ENCODE measurements at places on chromosomes 5 and 9.
A peak's percentile ranks its signal among the peaks of the same experiment; 100 is the strongest.

GRCh38 chr5:151202381-151203139, 21.3 kb downstream of the CCDC69 start:
- no peak overlapping the region for H3K4me3 ChIP-seq
- no peak for DNase-seq
- no peaks in the 10 kb centered on the region for H3K27me3 ChIP-seq
- no peaks in the 10 kb centered on the region for H3K4me1 ChIP-seq
- no peak overlapping the region for H3K27ac ChIP-seq

GRCh38 chr9:7910426-7911020, 110.9 kb upstream of the DMAC1 start:
- no peaks in the 10 kb centered on the region for H3K36me3 ChIP-seq
- no peaks in the 10 kb centered on the region for H3K27me3 ChIP-seq
- no peaks in the 10 kb centered on the region for H3K4me1 ChIP-seq
- peak; percentile 11 for DNase-seq
- no peak overlapping the region for H3K4me3 ChIP-seq

DNA sequence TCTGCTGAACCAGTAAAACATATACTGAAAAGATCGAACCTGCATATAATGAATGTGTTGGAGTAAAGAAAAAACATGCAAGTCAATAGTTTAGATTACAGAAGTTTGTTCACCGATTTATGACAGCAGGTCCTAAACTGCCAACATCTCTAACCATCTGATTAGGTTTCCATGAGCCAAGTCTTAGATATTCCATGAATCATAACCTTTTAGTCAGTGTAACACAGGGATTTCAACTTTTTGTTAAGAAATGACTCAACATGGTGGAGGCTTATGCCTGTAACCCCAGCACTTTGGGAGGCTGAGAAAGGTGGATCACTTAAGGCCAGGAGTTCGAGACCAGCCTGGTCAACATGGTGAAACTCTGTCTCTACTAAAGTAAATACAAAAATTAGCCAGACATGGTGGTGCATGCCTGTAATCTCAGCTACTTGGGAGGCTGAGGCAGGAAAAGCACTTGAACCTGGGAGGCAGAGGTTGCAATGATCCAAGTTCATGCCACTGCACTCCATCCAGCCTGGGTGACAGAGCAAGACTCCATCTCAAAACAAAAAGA, 38.7 kb downstream of the APC start:
- H3K27ac ChIP-seq, result no peak overlapping the region
- DNase-seq, result no peak
- no peak overlapping the region for H3K4me3 ChIP-seq
- peaks cover 2% of the 10 kb centered on the region for H3K36me3 ChIP-seq
- no peaks in the 10 kb centered on the region for H3K27me3 ChIP-seq
- H3K4me1 ChIP-seq, result peaks cover 7% of the 10 kb centered on the region

- DNase-seq, result no peak
- no peak overlapping the region for H3K4me3 ChIP-seq
- H3K4me1 ChIP-seq, result peaks cover 15% of the 10 kb centered on the region
- no peaks in the 10 kb centered on the region for H3K27me3 ChIP-seq
- no peaks in the 10 kb centered on the region for H3K36me3 ChIP-seq
Observed at GRCh38 chr5:60668686-60669304, 31.2 kb downstream of the DEPDC1B start.

GRCh38 chr9:20015427-20015931, 226.6 kb upstream of the SLC24A2 start:
- no peak overlapping the region for H3K27ac ChIP-seq
- no peaks in the 10 kb centered on the region for H3K4me1 ChIP-seq
- H3K36me3 ChIP-seq, result no peaks in the 10 kb centered on the region

GRCh38 chr9:94912700-94913249, 186.3 kb downstream of the AOPEP start:
- H3K4me1 ChIP-seq, result peaks cover 16% of the 10 kb centered on the region
- H3K4me3 ChIP-seq, result no peak overlapping the region
- no peaks in the 10 kb centered on the region for H3K36me3 ChIP-seq
- no peak for DNase-seq

DNA sequence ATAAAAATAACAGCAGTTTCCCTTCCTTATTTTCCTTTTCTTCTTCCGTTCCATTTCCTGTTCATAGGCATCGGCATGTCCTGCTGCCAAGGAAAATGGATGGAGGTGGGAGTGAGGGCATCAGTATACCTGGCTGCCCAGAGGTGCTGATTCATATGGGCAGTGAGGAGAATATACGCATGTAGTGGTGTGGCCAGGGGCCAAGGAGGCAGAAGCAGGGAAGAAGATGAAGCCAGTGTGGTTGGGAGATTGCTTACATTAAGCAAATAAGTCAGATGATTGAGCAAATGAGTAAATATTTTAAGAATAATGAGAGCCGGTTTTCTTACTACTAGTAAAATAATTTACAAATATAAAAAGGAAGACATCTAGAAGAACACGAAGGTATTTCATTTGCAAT, 344.9 kb upstream of the PAPPA start:
- no peaks in the 10 kb centered on the region for H3K36me3 ChIP-seq
- DNase-seq, result no peak
- no peaks in the 10 kb centered on the region for H3K27me3 ChIP-seq
- H3K4me1 ChIP-seq, result no peaks in the 10 kb centered on the region

DNA sequence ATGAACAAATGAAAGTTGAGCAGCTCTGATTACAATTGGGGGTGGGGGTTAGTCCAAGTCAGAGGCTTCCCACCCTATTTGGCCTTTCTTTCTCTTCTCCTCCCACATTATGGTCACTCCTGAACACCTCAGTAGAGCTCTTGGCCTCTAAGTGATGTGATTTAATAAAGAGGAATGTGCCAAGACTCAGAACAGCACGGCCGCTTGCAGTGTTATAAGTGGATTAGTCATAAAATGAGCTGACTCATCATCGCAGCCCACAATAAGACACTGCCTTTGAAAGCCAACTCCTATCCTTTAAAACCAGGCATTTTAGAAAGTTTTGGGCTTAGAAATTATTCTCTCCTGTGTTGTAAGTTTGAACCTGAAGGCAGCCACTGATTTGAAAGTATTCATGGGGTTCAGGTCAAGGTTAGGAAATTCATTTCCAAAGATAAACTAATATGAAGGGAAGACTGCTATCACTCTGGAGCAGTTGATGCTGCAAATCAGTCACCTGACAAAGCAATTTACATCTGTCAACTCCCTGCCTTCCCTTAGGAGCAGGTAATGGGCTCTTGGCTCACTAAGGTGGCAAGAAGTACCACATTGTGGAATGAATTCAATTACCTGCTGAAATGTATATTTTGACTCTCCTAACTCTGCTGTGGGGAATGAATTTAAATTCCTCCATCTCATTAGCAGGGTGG, 283.6 kb upstream of the NMUR2 start:
- no peak overlapping the region for H3K27ac ChIP-seq
- no peak for DNase-seq
- H3K36me3 ChIP-seq, result no peaks in the 10 kb centered on the region

- no peaks in the 10 kb centered on the region for H3K36me3 ChIP-seq
- H3K4me1 ChIP-seq, result no peaks in the 10 kb centered on the region
- H3K27me3 ChIP-seq, result no peaks in the 10 kb centered on the region
- no peak overlapping the region for H3K27ac ChIP-seq
Observed at GRCh38 chr9:117138231-117138630, 276.6 kb downstream of the ASTN2 start.

- H3K27me3 ChIP-seq, result no peaks in the 10 kb centered on the region
- H3K27ac ChIP-seq, result no peak overlapping the region
- no peak for DNase-seq
- no peak overlapping the region for H3K4me3 ChIP-seq
- H3K36me3 ChIP-seq, result no peaks in the 10 kb centered on the region
Observed at GRCh38 chr5:79333852-79334557, 98.1 kb downstream of the JMY start.

GRCh38 chr9:126915281-126915816, 767 bp downstream of the RALGPS1 start:
- H3K4me1 ChIP-seq, result peaks cover 16% of the 10 kb centered on the region
- H3K27ac ChIP-seq, result peak overlapping the region; percentile 90
- peak overlapping the region; percentile 64 for H3K4me3 ChIP-seq
- H3K27me3 ChIP-seq, result peaks cover 4% of the 10 kb centered on the region
- H3K36me3 ChIP-seq, result no peaks in the 10 kb centered on the region

GRCh38 chr9:129351058-129351641, 173.1 kb upstream of the IER5L start:
- peaks cover 20% of the 10 kb centered on the region for H3K27me3 ChIP-seq
- peaks cover 8% of the 10 kb centered on the region for H3K4me1 ChIP-seq
- H3K4me3 ChIP-seq, result no peak overlapping the region
- peak overlapping the region; percentile 70 for H3K27ac ChIP-seq
- H3K36me3 ChIP-seq, result no peaks in the 10 kb centered on the region
- no peak for DNase-seq

- H3K27ac ChIP-seq, result no peak overlapping the region
- H3K4me1 ChIP-seq, result peaks cover 5% of the 10 kb centered on the region
- no peak overlapping the region for H3K4me3 ChIP-seq
- H3K27me3 ChIP-seq, result no peaks in the 10 kb centered on the region
Observed at GRCh38 chr5:73558950-73559349, 6.5 kb downstream of the ANKRA2 start.

GRCh38 chr9:126438741-126439401, 112.2 kb downstream of the MVB12B start:
- no peaks in the 10 kb centered on the region for H3K27me3 ChIP-seq
- no peak for DNase-seq
- H3K27ac ChIP-seq, result no peak overlapping the region
- no peak overlapping the region for H3K4me3 ChIP-seq
- no peaks in the 10 kb centered on the region for H3K4me1 ChIP-seq
- no peaks in the 10 kb centered on the region for H3K36me3 ChIP-seq

DNA sequence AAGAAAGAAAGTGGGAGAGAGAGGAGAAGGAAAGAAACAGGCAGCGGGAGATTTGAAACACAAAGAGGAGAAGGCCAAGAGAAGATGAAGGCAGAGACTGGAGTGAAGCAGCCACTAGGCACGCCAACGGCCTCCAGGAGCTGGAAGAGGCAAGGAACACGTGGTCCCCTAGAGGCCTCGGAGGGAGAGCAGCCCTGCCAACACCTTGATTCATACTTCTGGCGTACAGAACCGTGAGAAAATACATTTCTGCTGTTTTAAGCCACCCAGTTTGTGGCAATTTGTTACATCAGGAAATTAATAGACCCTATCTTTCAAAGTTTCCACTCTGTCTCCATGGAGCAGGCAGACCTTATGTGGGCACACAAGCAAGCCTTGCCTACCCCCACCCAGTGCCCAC, 133.4 kb downstream of the ACTL7B start:
- H3K4me1 ChIP-seq, result no peaks in the 10 kb centered on the region
- H3K27ac ChIP-seq, result no peak overlapping the region
- no peaks in the 10 kb centered on the region for H3K36me3 ChIP-seq
- DNase-seq, result no peak

DNA sequence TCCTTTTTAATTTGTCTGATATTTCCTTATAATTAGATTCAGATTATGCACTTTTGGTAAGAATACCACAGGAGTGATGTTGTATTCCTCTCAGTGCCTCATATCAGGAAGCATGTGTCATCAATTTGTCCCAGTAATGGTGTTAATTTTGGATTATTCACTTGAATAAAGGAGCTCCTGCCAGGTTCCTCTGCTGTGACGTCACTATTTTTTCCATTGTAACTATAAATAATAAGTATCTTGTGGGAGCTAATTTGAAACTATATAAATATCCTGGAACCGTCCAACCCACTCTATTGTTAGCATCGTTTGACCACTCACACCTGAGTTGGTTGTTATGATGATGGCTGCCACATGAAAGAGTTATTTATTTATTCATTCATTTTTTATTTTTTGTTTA, 107.9 kb downstream of the INVS start:
- no peak overlapping the region for H3K27ac ChIP-seq
- no peaks in the 10 kb centered on the region for H3K27me3 ChIP-seq
- H3K4me1 ChIP-seq, result no peaks in the 10 kb centered on the region
- no peak for DNase-seq
- H3K36me3 ChIP-seq, result no peaks in the 10 kb centered on the region

DNA sequence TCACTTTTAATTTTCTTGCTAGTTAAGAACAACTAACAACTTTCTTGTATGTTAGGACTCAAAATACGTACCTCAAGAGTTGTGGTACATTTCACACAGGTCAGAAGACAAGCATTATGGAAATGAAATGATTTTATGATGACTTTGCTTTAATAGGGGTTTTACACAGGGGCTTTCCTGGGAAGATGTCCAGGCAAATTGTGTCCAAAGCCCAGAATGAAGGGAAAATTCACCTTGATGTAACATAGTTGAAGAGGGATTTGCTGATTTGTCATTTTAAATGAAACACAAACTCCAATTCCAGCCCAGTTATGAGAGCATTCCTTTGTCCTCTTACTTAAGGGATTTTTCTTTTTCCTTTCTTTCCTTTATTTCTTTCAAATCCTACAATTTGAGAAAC, 89.2 kb downstream of the ARL15 start:
- H3K27ac ChIP-seq, result peak overlapping the region; percentile 66
- H3K27me3 ChIP-seq, result no peaks in the 10 kb centered on the region
- no peaks in the 10 kb centered on the region for H3K4me1 ChIP-seq
- no peaks in the 10 kb centered on the region for H3K36me3 ChIP-seq
- H3K4me3 ChIP-seq, result no peak overlapping the region
- DNase-seq, result no peak

- no peaks in the 10 kb centered on the region for H3K27me3 ChIP-seq
- H3K36me3 ChIP-seq, result no peaks in the 10 kb centered on the region
- no peak overlapping the region for H3K27ac ChIP-seq
- peak; percentile 10 for DNase-seq
Observed at GRCh38 chr9:71096421-71097108, 24.9 kb downstream of the TRPM3 start.

DNA sequence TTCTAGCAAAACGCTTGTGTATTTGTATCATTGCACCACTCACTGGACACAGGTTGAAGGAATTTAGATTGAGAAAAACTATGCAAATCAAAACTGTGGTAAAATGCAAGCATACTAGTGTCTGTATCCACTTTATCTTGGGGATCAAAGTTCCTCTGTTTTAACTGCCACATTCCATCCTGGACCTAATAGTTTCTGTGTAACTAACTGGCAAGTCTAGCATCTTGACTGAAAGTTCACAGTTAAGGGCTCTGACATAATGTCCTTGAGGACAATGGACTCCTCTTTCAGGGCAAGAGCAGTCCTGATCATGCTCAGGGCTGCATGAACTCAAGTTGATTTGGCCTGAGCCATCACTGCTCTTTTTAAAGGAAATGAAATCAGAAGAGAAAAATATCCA, 30.7 kb downstream of the NFIB start:
- DNase-seq, result no peak
- H3K4me3 ChIP-seq, result no peak overlapping the region
- H3K36me3 ChIP-seq, result no peaks in the 10 kb centered on the region
